ENCODE measurements at places on chromosomes 5 and 9. TPM values are rescaled to one million over a fixed set of nuclear protein-coding genes. Genes with fewer than 3 reads are reported as not detected.
A peak's percentile ranks its signal among the peaks of the same experiment; 100 is the strongest.

GRCh38 chr5:149310947-149311658 lies 34.2 kb upstream of the GRPEL2 start:
- no peaks in the 10 kb centered on the region for H3K36me3 ChIP-seq
- no peaks in the 10 kb centered on the region for H3K27me3 ChIP-seq
- DNase-seq = peak; percentile 48
- H3K27ac ChIP-seq = no peak overlapping the region
- H3K4me1 ChIP-seq = peaks cover 17% of the 10 kb centered on the region

- peaks cover 13% of the 10 kb centered on the region for H3K27me3 ChIP-seq
- no peak overlapping the region for H3K27ac ChIP-seq
- H3K4me1 ChIP-seq = no peaks in the 10 kb centered on the region
- no peak overlapping the region for H3K4me3 ChIP-seq
- DNase-seq = no peak
Observed at GRCh38 chr5:139869042-139869790, 73.6 kb downstream of the PSD2 start.

GRCh38 chr5:131635684-131636572 lies 899 bp upstream of the RAPGEF6 start:
- peak overlapping the region; percentile 88 for H3K27ac ChIP-seq
- no peaks in the 10 kb centered on the region for H3K36me3 ChIP-seq
- H3K4me3 ChIP-seq = peak overlapping the region; percentile 88
- DNase-seq = peak; percentile 31

- 0 out of 2 replicates have a peak, but pooled peaks cover 4% of the 10 kb centered on the region for H3K27me3 ChIP-seq
- no peak overlapping the region for H3K27ac ChIP-seq
- 0 out of 2 replicates have a peak, but pooled peaks cover 7% of the 10 kb centered on the region for H3K4me1 ChIP-seq
- no peak for DNase-seq
- no peaks in the 10 kb centered on the region for H3K36me3 ChIP-seq
- no peak overlapping the region for H3K4me3 ChIP-seq
Observed at GRCh38 chr5:134111741-134112647, 2.5 kb upstream of the TCF7 start.

DNA sequence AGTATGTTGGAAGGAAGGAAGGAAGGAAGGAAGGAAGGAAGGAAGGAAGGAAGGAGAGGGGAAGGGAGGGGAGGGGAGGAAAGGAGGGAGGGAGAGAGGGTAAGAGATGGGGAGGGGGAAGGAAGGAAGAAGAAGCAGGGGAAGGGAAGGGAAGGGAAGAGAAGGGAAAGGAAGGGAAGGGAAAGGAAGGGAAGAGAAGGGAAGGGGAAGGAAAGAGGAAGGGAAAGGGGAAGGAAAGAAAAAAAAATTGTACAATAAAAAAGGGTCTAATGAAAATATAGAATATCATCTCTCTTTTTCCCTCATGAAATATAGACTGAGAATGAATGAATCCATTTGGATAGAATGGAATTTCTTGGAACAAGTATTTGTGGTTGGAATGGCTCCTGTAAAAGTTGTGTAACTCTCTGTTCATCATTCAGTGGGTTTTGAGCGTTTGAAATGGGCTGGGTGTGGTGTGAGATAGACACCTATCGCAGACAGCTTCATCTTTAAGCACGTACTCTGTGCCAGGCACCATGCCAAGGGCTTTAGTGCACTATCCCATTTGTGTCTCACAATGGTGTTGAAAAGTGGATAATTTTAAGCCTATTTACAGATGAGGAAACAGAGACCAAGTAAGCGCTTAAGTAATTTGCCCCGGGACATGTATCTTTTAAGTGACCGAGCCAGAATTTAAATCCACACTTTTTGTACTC lies 11.6 kb upstream of the PAPPA start:
- no peak overlapping the region for H3K27ac ChIP-seq
- no peaks in the 10 kb centered on the region for H3K36me3 ChIP-seq
- DNase-seq = no peak
- no peaks in the 10 kb centered on the region for H3K27me3 ChIP-seq
- no peaks in the 10 kb centered on the region for H3K4me1 ChIP-seq
- no peak overlapping the region for H3K4me3 ChIP-seq

GRCh38 chr9:134566196-134566847 lies 75.3 kb upstream of the COL5A1 start:
- H3K36me3 ChIP-seq = no peaks in the 10 kb centered on the region
- no peaks in the 10 kb centered on the region for H3K4me1 ChIP-seq
- no peak for DNase-seq
- no peak overlapping the region for H3K27ac ChIP-seq
- H3K27me3 ChIP-seq = no peaks in the 10 kb centered on the region
- H3K4me3 ChIP-seq = no peak overlapping the region

DNA sequence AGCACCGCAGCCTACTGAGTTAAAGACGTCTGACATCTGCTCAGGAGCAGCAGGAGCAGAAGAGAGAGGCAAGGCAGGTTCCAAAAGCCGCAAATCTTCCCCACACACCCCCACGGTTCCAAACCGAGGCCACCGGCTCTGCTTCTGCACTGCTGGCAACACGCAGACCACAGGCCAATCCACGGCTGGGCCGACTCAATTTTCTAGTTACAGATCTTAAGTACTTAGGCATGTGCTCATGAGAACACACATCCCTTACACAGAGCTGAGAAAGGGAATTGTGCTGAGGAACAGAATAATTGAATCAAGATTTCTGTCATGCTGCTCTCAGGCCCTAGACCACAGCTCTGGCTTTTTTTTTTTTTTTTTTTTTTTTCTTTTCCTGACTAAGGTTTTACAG lies 32.6 kb downstream of the PAX5 start:
- H3K27ac ChIP-seq = no peak overlapping the region
- peaks cover 8% of the 10 kb centered on the region for H3K4me1 ChIP-seq
- H3K27me3 ChIP-seq = no peaks in the 10 kb centered on the region
- no peaks in the 10 kb centered on the region for H3K36me3 ChIP-seq

Gene POC5
- total RNA-seq = 17.9 TPM

Gene PKD2L2
- not detected for total RNA-seq

Gene SLC36A2
- not detected for total RNA-seq

Gene PCDH12
- 0.25 TPM for total RNA-seq

Gene CHSY3
- total RNA-seq = 1.9 TPM

- no peaks in the 10 kb centered on the region for H3K27me3 ChIP-seq
- H3K27ac ChIP-seq = no peak overlapping the region
- no peak for DNase-seq
- no peaks in the 10 kb centered on the region for H3K4me1 ChIP-seq
Observed at GRCh38 chr9:132708769-132709430, 38.6 kb downstream of the GTF3C4 start.

DNA sequence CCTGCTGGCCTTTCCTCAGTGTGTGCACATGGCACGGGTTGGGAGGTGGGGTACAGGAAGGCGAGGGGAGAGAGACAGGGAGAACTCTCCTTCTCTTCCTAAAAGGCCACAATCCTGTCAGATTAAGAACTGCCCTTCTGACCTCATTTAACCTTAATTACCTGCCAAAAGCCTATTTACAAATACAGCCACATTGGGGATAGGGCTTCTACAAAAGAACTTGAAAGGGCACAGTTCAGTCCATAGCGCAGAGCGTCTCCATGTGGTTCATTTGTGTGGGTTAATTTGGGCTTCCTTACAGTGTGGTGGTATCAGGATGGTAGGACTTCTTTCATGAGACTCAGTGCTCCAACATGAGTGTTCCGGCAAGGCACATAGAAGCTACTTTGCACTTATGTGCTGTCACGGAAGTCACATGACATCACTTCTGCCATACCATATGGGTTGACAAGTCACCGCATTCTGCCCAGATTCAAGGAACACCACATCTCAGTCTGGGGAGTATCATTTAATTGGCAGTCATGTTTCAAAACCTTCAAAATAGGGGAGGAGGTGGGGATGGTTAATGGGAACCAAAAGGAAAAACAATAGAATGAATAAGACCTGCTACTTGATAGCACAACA lies 46.8 kb downstream of the NLN start:
- no peak overlapping the region for H3K27ac ChIP-seq
- peaks cover 30% of the 10 kb centered on the region for H3K36me3 ChIP-seq
- H3K27me3 ChIP-seq = no peaks in the 10 kb centered on the region
- DNase-seq = no peak

DNA sequence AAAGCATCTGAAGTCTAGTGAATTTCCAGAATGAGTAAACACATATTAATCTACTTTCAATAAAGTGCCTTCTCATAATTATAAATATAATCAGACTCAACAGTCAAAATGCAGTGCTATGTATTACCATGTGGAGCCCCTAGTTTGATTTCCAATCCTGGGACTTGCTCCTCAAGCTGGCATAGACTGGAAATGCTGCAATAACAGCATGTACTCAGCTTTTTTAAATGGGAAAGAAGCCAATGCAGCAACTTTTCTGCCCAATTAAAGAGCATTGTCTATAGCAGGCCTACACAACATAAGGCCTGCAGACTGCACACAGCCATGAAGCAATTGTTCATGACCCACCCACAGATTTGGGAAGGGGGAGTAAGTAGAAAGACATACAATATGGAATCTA lies 103.2 kb downstream of the NR2F1-AS1 start:
- no peaks in the 10 kb centered on the region for H3K27me3 ChIP-seq
- H3K36me3 ChIP-seq = no peaks in the 10 kb centered on the region
- H3K4me3 ChIP-seq = no peak overlapping the region
- DNase-seq = no peak
- H3K27ac ChIP-seq = no peak overlapping the region

DNA sequence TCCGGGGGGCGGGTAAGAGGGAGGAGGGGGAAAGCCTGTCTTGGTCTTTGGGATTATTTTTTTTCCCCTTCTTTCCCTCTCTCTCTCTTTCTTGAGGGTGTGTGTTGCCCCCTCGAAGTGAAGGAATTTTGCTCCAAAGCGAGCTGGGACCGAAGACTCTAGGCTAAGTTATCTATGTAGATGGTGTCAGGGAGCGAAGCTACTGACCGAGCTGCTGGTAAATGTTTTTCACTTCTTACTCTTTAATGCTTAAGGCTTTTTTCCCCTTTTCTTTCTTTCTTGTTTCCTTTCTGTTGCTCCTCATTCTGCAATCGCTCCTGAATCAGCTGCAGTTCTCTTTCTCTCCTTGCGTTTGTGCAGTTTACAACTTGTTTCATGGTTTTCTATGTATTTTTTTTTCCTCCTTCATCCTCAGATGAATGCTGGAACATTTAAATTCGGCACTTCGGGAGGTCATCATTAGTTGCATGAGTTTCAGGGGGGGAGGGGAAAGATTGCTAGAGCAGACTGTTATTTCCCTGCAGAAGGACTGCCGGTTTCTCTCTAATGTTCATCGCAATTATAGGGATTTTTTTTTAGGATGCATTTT lies 1312.0 kb upstream of the WWC1 start:
- H3K4me1 ChIP-seq = peaks cover 4% of the 10 kb centered on the region
- H3K27ac ChIP-seq = no peak overlapping the region
- no peaks in the 10 kb centered on the region for H3K36me3 ChIP-seq
- H3K27me3 ChIP-seq = 0 out of 2 replicates have a peak, but pooled peaks cover 6% of the 10 kb centered on the region
- DNase-seq = no peak

GRCh38 chr5:164433106-164433870 lies 927.9 kb downstream of the MAT2B start:
- H3K27ac ChIP-seq = no peak overlapping the region
- no peak overlapping the region for H3K4me3 ChIP-seq
- no peaks in the 10 kb centered on the region for H3K4me1 ChIP-seq
- no peaks in the 10 kb centered on the region for H3K36me3 ChIP-seq

DNA sequence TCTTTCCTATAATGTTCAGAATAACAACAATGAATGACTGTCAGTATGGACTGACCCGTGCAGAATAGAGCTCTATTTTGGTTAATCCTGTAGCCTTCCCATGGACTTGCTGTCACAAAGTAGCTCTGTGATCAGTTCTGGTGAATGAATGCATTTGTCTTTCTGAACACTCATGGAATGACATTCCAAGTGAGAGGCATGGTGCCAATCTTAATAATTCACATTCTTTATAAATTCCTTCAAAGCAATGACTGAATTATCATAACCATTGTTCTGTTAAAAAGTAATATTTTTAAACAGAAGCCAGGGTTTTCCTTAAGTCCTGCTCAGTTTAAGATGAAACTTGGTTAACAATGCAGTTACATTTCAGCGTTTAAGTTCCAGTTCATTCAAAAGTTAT lies 360.5 kb downstream of the ICE1 start:
- H3K4me3 ChIP-seq = no peak overlapping the region
- no peak for DNase-seq
- no peaks in the 10 kb centered on the region for H3K27me3 ChIP-seq
- no peak overlapping the region for H3K27ac ChIP-seq
- H3K4me1 ChIP-seq = no peaks in the 10 kb centered on the region

DNA sequence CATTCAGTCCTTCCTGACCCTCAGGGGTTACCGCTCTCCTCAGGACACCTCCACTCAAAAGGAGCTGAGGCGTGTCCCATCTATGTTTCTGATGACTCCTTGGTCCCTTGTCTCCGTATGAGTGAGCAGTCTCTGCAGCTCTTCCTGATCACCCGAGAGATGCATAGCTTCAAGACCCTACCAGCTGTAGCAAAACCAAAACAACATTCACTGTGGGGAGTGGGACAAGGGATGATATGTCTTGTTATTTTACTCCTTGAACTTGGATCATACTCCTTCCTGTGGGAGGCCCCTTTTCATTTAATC lies 14.4 kb downstream of the GLDC start:
- no peaks in the 10 kb centered on the region for H3K27me3 ChIP-seq
- H3K27ac ChIP-seq = no peak overlapping the region
- no peaks in the 10 kb centered on the region for H3K4me1 ChIP-seq
- DNase-seq = no peak

Gene OR13C5
- not detected for total RNA-seq

Gene PCDHA4
- not detected for total RNA-seq

- DNase-seq = no peak
- H3K4me1 ChIP-seq = no peaks in the 10 kb centered on the region
- no peaks in the 10 kb centered on the region for H3K27me3 ChIP-seq
- no peak overlapping the region for H3K4me3 ChIP-seq
Observed at GRCh38 chr9:3434594-3434993, 91.2 kb downstream of the RFX3 start.

DNA sequence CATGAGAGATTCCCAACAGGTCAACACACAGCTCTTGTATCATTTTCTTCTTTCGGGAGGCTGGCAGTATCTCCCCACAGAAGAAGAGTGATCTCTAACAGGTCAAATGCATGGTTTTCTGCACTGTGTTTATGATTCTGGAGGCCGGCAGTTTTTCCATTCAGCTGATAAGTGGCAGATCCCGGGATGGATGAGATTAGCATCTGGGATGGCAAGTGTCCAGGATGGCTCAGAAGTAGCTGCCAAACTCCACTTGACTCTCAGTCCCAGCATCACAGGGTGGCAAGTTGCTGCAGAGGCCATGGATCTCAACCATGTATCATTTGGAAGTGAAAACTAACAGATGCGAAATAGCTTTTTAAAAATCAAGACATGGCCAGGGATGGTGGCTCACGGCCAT lies 97.8 kb upstream of the SLC44A1 start:
- H3K4me3 ChIP-seq = no peak overlapping the region
- no peaks in the 10 kb centered on the region for H3K4me1 ChIP-seq
- no peaks in the 10 kb centered on the region for H3K27me3 ChIP-seq
- H3K36me3 ChIP-seq = no peaks in the 10 kb centered on the region
- DNase-seq = no peak

Gene PCDH1
- 0.08 TPM for total RNA-seq

DNA sequence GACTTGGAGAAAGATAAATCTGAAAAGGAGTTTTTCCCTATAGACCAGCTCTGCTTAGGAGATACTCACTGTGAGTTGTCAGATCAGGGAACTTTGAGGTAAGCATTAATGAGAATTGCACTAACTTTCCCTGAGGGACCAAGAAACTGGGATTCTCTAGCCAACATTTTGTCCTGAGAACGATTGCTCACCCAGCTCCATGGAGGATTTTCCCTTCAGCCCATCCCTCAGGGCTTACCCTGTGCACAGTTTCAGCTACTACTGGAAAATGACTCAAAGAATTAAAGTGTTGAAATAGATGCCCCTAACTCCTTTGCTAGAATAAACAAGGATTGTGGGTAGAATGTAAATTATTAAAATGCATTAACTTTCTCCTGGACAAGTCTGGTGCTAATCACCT lies 237.2 kb upstream of the IL12B start:
- no peaks in the 10 kb centered on the region for H3K36me3 ChIP-seq
- no peak overlapping the region for H3K4me3 ChIP-seq
- no peaks in the 10 kb centered on the region for H3K27me3 ChIP-seq
- no peaks in the 10 kb centered on the region for H3K4me1 ChIP-seq
- no peak for DNase-seq
- H3K27ac ChIP-seq = no peak overlapping the region
